ENCODE measurements at places on chromosomes 5 and 9.

GRCh38 chr9:33211695-33212393 lies 28.1 kb upstream of the SPINK4 start:
- DNase-seq = no peak

GRCh38 chr5:150180241-150181026 lies 9.4 kb upstream of the SLC6A7 start:
- DNase-seq = no peak

- DNase-seq = no peak
Measured at GRCh38 chr5:143279698-143280097, 123.8 kb downstream of the NR3C1 start.

- DNase-seq = no peak
Measured at GRCh38 chr9:137243626-137244485, 2.8 kb downstream of the TUBB4B start.

GRCh38 chr5:154202379-154203260 lies 12.1 kb downstream of the GALNT10 start:
- DNase-seq = peak; percentile 38
